Activated naive CD4-positive, alpha-beta T cell treated with anti-CD3 and anti-CD28 coated beads, Interleukin-2, amount 10 ng/mL, durations not matched to agents 5 hours and 36 hours (primary cell): ENCODE measurements at places on chromosomes 6 and 20. TPM values are rescaled to one million over a fixed set of nuclear protein-coding genes. Genes with fewer than 3 reads are reported as not detected.

Gene GCNT2
- total RNA-seq = 4.6 TPM

Gene HLA-DPA1
- total RNA-seq = 30.4 TPM

Gene NT5E
- total RNA-seq = 1.4 TPM

Gene GSTA2
- total RNA-seq = not detected

Gene RNF182
- not detected for total RNA-seq

Gene FAM83C
- total RNA-seq = not detected

Gene OR2J3
- not detected for total RNA-seq

Gene THBS2
- 0.05 TPM for total RNA-seq

Gene C2
- total RNA-seq = 0.93 TPM

Gene ATP9A
- 0.10 TPM for total RNA-seq

Gene ARFGEF3
- total RNA-seq = 0.20 TPM

Gene LZTS3
- 1.6 TPM for total RNA-seq
